ENCODE measurements at places on chromosomes 12 and 14.

GRCh38 chr12:3551976-3552725 lies 61.1 kb downstream of the PRMT8 start:
- no peak for DNase-seq

DNA sequence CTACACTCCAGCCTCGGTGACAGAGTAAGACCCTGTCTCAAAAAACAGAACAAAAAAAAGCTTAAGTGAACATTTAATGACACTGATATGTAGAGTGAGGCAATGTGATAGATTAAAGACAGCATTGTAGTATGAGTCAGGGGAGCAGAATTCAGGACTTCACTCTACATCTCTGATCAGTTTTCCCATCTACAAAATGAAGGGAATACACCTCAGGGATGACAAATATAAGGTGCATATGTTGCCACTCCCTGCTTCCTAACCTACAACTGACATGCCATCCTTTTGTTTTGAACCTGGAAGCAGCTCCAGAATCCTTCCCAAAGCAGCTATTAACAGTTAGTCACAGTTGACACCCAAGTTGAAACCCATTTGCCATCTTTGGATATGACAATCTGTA lies 30.9 kb upstream of the STRN3 start:
- DNase-seq: no peak

GRCh38 chr14:62706217-62706616 lies 339.0 kb downstream of the KCNH5 start:
- no peak for DNase-seq

GRCh38 chr12:100692502-100692901 lies 102.1 kb upstream of the ANO4 start:
- no peak for DNase-seq

- DNase-seq: peak; percentile 96
These were observed 243.7 kb downstream of the SLC16A7 start for GRCh38 chr12:59839514-59839913.

DNA sequence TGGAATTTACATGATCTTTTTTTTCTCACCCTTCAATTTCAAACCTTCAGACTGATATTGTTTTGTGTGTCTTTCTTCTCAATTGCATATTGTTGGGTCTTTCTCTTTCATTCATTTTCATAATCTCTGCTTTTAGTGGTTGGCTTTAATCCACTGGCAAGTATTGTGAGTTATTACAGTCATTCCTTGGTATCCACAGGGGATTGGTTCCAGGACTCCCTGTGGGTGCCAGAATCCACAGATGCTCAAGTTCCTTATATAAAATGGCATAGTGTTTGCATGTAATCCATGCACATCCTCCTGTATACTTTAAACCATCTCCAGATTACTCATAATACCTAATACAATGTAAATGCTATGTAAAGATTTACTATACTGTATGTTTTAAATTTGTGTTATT lies 29.7 kb upstream of the PARP11 start:
- no peak for DNase-seq

- no peak for DNase-seq
These were observed 219.8 kb upstream of the AMIGO2 start for GRCh38 chr12:47299586-47299985.

DNA sequence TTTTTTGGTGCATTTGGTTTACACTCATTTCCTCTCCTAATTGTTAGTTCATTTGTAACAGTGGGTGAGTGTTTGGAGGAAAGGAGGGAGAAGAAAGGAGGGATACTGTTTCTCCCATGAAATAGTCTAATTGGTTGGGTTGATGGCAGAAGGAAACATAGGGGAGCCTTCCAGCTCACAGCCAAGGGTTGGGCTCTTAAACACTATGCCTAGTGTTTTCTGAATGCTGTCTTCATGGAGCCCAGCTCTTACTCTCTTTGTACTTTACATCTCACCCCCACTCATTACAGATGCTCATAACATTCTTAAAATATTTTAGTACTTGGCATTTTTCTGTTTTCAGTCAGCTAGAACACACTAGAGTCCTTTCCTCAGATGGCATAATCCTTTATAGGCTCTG lies 38.2 kb downstream of the BAZ2A start:
- no peak for DNase-seq

All from kidney capillary endothelial cell (primary cell).